Stimulated activated CD8-positive, alpha-beta memory T cell treated with anti-CD3 and anti-CD28 coated beads, Interleukin-7, amount 100 ng/mL, for 48 hours (primary cell): ENCODE measurements at places on chromosomes 12 and 14.
A peak's percentile ranks its signal among the peaks of the same experiment; 100 is the strongest.

DNA sequence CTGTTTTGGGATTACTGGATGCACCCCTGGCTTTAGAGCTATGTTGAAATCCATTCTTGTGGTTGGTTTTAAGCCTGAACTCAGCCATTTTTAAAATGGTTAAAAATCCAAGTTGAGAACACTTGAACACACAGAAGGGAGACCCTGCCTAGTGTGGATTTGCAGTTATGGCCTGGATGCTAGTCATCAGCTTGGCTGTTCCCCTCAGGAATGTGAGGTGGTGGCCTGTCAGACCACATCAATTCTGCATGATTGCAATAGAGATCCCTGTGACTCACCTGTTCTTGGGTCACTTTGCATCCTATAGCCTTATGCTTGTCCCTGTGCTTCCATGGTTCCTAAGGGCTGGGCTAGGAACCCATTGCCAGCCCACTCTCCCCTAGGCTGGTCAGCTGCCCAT is 454.1 kb downstream of the ATP23 start:
- DNase-seq, result no peak

- DNase-seq, result peak; percentile 62
Measured at GRCh38 chr14:91078095-91078737, 17.8 kb upstream of the RPS6KA5 start.

- no peak for DNase-seq
Measured at GRCh38 chr14:100648474-100649172, 61.4 kb upstream of the BEGAIN start.

DNA sequence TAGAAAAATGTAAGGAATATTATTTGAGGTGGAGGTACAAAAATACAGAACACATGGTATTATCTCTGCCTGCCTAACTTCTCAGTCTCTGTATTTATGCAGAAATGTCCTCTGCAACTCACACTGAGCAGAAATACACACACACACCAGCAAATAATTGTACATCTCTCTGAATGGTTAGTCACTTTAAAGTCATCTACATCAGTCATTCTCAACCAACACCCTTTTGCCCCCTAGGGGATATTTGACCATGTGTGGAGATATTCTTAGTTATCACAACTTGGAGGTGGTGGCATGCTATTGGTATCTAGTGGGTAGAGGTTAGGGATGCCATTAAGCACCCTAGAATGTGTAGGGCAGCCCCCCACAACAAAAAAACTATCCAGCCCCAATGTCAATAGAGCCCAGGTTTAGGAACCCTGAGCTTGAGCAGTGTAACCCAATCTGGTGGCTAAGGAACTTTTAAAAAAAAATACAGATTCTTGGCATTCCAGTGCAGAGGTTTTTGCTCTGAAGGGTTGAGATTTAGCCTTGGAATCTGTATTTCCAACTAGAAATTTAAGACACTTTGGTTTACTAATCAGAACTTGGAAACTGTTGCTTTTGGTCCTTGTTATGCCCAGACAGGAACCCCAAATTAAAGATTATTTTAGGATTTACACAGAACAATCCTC is 183.8 kb downstream of the TBX5 start:
- no peak for DNase-seq

GRCh38 chr12:129401572-129401971 is 502.3 kb downstream of the TMEM132D start:
- DNase-seq, result no peak

- DNase-seq, result no peak
Measured at GRCh38 chr12:4719821-4720636, at the start of gene GALNT8. Gene GALNT8, plus strand, starts transcription at chr12:4720400. Its CDS starts 278 bp downstream, at chr12:4720678.

DNA sequence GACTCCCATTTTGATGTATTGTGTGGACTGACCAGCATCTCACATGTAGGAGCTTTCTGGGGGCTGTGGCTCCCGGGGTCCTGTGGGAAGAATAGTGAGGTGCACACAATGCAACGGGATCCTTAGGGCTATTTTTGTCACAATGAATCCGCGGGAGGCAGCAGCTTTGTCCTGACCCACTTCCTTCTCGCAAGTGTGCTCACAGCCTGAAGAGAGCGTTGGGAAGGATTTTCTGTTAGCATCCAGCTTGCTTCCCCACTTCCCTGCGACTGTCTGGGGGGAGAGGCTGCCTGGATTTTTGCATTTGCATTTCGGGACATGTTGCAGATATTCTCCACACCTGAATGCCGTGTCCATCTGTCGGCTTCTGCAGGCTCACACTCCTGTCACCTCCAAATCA is 31.9 kb downstream of the FZD10 start:
- DNase-seq, result no peak
